EL (cell line): ENCODE measurements at places on chromosomes 2 and 18.

DNA sequence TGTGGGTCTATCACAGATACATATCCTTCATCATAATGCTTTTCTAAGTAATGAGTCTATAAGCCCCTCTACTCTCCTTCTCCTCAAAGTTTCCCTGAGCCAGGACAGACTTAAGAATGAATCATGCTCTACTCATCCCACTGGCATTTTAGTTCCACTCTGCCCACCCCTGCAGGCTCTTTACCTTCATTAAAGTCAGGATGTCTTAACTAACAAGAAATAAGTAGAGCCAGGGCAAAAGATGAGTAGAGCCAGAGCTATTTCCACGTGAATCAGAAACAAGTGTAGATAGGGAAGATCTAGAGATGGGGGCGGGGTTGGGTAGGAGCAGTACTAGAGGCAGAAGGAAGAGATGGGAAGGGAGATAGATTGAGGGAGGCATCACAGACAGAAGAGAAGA lies 790.5 kb downstream of the RNF144A start:
- peak; percentile 92 for DNase-seq

- no peak for DNase-seq
Measured at GRCh38 chr2:225891771-225892170, 492.3 kb downstream of the NYAP2 start.

DNA sequence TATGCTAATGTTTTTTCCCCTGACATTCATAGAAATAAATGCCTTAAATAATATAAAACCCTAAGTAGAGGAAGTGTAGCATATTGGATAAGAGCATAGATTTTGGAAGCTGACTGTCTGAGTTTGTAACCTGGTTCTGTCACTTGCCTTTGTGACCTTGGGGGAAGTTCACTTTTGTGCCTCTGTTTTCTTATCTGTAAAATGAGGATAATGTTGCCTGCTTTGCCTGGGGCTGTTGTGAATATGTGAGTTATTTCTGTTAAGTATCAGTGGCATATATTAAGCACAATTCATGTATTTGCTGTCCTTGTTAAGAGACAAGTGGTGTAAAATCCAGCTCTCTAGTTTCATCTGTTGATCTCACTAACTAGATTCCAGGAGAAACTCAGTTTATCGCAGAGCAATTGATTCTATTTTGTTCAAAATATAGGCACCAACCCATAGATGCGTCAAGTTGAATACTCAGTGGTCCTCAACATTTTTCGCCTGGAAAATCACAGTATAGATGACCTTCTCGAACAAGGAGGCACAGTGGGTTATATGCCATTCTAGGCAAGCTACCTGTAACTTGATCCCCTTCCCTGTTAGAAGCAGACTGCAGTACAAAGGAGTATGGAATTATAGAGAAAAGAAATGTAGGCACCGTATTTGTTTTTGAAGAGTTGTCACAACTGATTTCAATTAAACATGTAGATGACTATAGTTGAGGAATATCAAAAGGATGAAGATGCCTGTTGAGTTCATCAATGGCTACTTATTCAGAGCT lies 67.0 kb downstream of the SOCS6 start:
- DNase-seq, result no peak

- no peak for DNase-seq
Measured at GRCh38 chr2:126115975-126116374, 540.0 kb upstream of the GYPC start.

DNA sequence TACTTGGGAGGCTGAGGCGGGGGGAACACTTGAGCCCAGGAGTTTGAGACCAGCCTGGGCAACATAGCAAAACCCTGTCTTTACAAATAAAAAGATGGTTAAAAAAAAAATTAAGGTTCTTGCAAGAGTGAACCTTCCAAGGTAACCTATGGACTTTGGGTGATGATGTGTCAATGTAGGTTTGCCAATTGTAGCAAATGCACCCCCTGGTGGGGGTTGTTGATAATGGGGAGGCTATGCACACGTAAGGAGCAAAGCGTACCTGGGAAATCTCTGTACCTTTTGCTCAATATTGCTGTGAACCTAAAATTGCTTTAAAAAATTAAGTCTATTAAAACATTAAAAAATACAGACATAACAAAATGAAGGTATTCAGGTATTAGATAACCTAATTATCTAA lies 70.4 kb downstream of the CWC22 start:
- peak; percentile 29 for DNase-seq

DNA sequence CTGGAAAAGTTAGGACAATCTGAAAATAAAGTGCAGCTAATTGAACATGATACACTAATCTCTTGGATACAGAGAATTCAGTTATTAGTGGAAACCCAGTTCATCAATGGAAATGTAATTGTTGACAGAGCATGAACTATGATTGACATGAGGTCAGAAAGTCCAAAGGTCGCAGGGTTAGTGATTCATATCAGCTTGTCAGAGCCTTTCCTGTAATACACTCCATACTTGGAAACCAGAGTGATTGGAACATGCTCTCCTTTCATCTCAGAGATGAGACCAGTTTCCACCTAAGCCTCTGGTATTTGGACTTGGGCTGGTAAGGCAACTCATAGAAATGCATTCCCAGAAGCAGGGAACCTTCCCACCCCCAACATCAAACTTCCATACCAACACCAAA lies 8.5 kb upstream of the NCKAP5 start:
- no peak for DNase-seq

DNA sequence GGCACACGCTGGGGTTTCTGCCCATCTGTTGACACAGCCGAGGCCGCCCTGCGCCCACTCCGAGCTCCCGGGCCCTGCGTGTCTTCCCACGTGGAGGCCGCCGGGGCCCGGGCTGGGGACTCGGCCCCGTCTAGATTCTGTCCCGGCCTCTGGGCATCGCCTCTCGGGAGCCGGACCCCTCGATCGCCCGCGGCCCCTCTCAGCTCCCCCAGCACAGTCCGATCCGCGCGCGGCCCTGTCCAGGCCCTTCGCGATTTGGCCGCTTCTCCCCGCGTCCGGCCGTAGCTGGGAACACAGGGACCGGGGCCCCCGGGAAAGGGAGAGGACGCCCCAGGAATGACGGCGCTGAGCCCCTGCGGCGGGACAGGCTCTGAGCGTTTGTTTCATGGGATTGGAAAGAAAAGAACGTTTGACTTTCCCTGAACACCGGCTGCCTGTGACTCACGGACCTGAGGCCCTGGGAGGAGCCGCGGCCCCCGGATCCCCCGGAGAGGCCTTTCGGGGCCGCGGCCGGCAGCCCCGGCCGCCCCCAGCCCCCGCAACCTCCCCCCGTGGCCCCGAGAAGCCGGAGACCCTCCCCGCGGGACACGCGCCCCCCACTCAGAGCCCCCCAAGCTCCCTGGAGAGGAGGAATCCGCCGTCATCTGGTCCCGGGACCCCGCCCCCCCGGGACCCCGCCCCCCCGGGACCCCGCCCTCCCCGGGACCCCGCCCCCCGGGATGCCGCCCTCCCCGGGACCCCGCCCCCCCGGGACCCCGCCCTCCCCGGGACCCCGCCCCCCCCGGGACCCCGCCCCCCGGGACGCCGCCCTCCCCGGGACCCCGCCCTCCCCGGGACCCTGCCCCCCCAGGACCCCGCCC lies 62.7 kb upstream of the CTDP1 start:
- DNase-seq, result peak; percentile 13

DNA sequence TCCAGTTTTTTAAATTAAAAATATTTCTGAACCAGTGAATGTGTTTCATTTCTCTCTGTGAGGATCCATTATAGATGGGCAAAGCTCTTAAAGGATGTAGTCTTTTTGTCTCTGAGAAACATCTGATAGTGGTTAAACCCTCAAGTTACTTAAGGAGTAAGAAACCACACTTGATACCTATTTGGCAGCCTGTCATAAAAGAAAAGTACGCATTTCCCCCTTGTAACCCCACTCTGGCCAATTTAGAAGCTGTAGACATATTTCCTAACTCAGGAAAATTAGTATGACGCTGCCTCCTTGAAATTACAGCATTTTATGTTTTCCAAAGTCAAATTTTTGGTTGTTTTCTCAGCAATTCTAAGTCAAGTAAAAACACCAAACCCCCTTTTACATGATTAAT lies 2.0 kb downstream of the STAT4 start:
- DNase-seq, result no peak
